ENCODE measurements at places on chromosomes 12 and 14. TPM values are rescaled to one million over a fixed set of nuclear protein-coding genes. Genes with fewer than 3 reads are reported as not detected.
A peak's percentile ranks its signal among the peaks of the same experiment; 100 is the strongest.

- no peaks in the 10 kb centered on the region for H3K27me3 ChIP-seq
- no peak for DNase-seq
- no peak overlapping the region for H3K4me3 ChIP-seq
- peaks cover 10% of the 10 kb centered on the region for H3K4me1 ChIP-seq
- H3K36me3 ChIP-seq: no peaks in the 10 kb centered on the region
Measured at GRCh38 chr12:94157981-94158411, 9.6 kb downstream of the PLXNC1 start.

DNA sequence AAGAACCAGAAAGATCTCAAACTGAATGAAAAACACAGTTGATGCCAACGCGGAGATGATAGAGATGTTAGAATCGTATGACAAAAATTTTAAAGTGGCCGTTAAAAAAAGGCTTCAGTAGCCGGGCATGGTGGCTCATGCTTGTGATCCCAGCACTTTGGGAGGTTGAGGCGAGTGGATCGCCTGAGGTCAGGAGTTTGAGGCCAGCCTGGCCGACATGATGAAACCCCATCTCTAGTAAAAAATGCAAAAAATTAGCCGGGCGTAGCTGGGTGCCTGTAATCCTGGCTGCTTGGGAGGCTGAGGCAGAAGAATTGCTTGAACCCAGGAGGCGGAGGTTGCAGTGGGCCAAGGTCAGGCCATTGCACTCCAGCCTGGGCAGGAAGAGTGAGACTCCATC, 5.4 kb upstream of the ACVRL1 start:
- H3K36me3 ChIP-seq: no peaks in the 10 kb centered on the region
- H3K27ac ChIP-seq: no peak overlapping the region
- H3K4me3 ChIP-seq: no peak overlapping the region
- H3K4me1 ChIP-seq: no peaks in the 10 kb centered on the region
- DNase-seq: no peak
- H3K27me3 ChIP-seq: peaks cover 32% of the 10 kb centered on the region

DNA sequence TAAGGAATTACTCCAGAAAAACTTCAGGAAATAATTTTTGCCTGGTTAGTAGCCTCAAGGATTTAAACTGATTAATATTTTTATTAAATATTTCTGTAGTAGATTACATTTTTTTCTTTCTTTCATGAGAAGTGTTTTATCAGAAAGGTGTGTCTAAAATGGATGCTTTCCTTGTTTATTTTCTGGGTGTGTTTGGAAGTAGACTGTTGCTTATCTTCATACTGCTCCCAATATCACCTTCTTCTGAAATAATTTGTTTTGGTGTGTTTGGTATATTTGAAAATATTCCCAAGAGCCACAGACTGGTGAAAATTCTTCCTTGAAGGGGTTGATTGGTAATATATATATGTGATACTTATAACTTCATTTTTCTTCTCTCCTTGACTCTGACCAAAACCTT, 10.1 kb upstream of the REP15 start:
- no peaks in the 10 kb centered on the region for H3K4me1 ChIP-seq
- DNase-seq: no peak

DNA sequence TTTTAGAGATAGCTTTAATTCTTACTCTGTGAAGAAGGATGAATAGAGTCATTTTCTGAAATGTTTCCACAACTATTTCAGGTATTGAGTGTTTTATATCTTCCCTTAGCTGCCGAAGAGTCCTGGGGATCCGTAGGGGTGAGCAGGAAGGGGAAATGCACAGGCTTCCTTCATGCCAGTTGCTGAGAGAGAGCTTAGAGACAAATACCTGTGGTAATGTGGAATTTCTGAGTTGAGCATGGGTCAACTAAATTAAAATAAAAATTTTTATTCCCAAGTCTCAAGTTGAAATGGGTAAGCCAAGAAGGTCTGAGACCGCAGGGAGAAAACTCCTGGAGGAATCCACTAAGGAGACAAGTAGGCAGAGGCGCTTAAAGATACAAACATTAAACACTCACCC, 185.7 kb downstream of the DAD1 start:
- H3K27me3 ChIP-seq: no peaks in the 10 kb centered on the region
- H3K27ac ChIP-seq: no peak overlapping the region
- no peak for DNase-seq
- no peak overlapping the region for H3K4me3 ChIP-seq

Gene PRIMA1
- 1.9 TPM for polyA plus RNA-seq

Gene ZNF140
- 10.1 TPM for polyA plus RNA-seq

Gene GLIPR1L1
- not detected for polyA plus RNA-seq

Gene NOPCHAP1
- 5.7 TPM for polyA plus RNA-seq

DNA sequence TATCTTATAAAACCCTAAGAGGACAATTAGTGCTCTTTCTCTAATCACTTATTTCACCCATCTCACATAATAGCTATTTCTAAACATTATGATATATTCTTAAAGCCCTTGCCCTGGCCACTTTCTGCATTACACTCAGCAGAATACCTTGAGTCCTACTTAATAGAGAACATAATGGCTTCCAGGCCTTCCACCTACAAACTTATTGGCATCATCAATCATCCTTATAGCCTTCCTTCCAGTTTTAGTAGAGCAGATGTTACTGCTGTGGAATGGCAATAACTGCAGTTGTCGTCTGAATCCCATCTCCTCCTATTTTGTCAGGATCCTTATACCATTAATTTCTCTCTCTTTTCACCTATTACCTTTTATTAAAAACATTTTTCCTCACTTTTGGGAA, 1127.4 kb downstream of the LRFN5 start:
- no peak overlapping the region for H3K27ac ChIP-seq
- H3K27me3 ChIP-seq: no peaks in the 10 kb centered on the region
- no peaks in the 10 kb centered on the region for H3K36me3 ChIP-seq
- no peak for DNase-seq
- no peak overlapping the region for H3K4me3 ChIP-seq

Gene NPAS3
- not detected for polyA plus RNA-seq

GRCh38 chr14:102320671-102321455, 1.3 kb downstream of the ZNF839 start:
- no peaks in the 10 kb centered on the region for H3K36me3 ChIP-seq
- peak overlapping the region; percentile 72 for H3K4me3 ChIP-seq
- no peaks in the 10 kb centered on the region for H3K27me3 ChIP-seq
- H3K4me1 ChIP-seq: peaks cover 62% of the 10 kb centered on the region

DNA sequence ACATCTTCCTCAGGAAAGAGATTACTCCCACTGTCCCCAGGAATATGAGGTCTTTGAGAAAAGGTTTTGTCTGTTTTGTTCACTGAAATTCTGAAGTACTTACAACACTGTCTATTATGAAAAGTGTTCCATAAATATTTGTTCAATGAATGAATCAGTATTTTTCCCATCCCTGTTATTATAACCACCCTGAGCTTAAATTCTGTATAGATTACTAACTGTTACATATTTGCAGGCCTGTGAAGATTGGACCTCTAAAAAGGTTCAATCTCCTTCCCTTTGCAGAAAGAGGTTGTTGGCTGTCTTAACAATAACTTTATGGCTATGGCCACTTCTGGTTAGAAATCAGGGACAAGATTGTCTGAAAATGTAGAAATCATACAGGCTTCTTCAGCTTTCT, 174.5 kb upstream of the NPAS3 start:
- DNase-seq: no peak
- no peaks in the 10 kb centered on the region for H3K4me1 ChIP-seq
- no peaks in the 10 kb centered on the region for H3K36me3 ChIP-seq
- H3K27ac ChIP-seq: no peak overlapping the region

Gene KLRC4
- polyA plus RNA-seq: not detected

- H3K4me1 ChIP-seq: no peaks in the 10 kb centered on the region
- no peak overlapping the region for H3K27ac ChIP-seq
- no peak overlapping the region for H3K4me3 ChIP-seq
- no peaks in the 10 kb centered on the region for H3K36me3 ChIP-seq
- peaks cover 3% of the 10 kb centered on the region for H3K27me3 ChIP-seq
- DNase-seq: no peak
Measured at GRCh38 chr12:5187136-5187535, 143.5 kb downstream of the KCNA5 start.

Gene BDKRB2
- 0.03 TPM for polyA plus RNA-seq

Gene TAS2R9
- not detected for polyA plus RNA-seq

DNA sequence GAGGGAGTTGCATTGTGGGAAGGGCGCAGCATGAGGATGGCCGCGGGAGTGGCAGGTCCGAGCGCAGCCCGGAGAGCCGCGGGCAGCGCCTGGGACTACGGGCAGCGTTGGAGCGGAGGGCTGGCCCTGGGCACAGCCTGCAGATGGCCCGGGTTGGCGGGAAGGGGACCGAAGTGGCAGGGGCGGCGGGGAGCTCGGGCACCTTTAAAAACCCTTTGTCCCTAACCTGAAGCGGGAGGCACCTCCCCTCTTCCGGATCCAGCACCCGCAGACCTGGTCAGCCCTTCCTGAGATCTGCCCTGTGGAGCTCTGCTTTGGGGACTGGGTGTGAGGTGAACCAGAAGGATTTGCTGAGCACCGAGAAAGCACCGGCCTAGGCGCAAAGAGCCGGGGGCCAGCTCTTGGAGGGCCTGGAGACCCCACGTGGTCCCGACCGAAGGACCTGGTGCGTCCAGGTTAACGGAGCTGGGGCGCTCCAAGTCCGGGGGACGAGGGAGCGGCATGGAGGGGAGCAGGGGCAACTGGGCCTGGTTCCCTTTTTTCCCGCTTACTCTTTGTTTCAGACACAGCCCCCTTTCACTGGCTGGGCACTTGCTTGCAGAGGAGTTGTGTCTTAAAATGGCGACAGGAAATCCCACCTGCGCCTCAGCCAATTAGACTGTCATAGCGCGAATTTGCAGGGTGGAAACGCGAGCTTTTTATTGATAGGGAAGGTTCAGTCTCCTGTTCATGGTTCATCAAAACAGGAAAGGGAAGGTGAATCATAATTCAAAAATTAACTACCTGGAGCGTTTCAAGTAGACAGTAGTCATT, 792 bp upstream of the SLC38A1 start:
- peaks cover 48% of the 10 kb centered on the region for H3K4me1 ChIP-seq
- no peaks in the 10 kb centered on the region for H3K27me3 ChIP-seq
- no peaks in the 10 kb centered on the region for H3K36me3 ChIP-seq
- H3K27ac ChIP-seq: no peak overlapping the region

Gene GNB3
- 3.6 TPM for polyA plus RNA-seq

DNA sequence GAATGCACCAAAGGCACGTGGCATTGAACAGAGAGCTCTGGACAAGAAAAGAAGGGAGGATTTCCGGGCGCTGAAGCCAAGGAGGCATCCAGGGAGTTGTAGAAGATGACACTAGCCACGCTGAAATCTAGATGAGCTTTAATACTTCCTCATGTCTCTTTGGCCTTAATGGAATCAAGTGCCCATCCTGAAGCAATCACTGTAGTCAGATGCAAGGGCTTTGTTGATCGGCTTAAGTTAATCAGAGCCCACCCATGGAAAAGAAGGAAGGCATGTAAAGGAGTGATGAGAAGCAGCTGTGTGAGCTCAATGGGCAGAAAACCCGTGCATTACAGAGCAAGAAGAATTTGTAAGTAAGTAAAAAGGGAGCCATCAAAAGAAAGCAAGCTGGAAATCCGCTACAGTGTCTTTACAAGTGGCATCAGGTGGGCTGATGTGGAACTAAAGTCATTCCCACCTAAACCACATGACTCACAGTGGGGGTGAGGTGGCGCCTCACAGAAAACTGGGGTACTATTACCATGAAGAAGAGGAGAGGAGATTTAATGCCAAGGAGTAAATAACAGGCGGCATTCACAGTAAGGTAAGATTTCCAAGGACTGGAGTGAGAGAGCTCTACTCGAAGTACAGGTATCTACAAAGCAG, 48.4 kb downstream of the NDUFA12 start:
- H3K4me1 ChIP-seq: no peaks in the 10 kb centered on the region
- H3K4me3 ChIP-seq: no peak overlapping the region
- DNase-seq: no peak
- no peaks in the 10 kb centered on the region for H3K36me3 ChIP-seq
- no peaks in the 10 kb centered on the region for H3K27me3 ChIP-seq
- H3K27ac ChIP-seq: no peak overlapping the region

DNA sequence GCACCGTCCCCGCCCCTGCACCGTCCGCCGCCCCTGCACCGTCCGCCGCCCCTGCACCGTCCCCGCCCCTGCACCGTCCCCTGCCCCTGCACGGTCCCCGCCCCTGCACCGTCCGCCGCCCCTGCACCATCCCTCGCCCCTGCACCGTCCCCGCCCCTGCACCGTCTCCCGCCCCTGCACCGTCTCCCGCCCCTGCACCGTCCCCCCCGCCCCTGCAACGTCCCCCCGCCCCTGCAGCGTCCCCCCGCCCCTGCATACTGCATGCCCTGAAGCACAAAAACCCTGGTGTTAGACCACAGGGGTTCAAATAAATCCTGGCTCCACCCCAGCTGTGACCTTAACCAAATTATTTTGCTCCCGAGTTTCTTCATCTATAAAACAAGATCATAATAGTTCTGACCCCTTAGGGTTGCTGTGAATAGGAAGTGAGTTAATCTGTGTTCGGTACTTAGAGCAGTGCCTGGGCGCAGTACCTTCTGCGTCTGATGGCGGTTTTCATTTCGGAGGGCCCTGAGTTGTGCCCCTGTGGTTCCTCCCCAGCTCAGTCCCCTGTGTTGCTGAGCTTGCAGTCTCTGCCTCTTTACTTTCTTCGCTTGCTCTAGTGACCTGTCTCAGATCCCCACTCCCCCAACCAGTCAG, 38.1 kb downstream of the ESRRB start:
- DNase-seq: no peak
- peaks cover 1% of the 10 kb centered on the region for H3K27me3 ChIP-seq
- H3K27ac ChIP-seq: no peak overlapping the region
- H3K4me3 ChIP-seq: no peak overlapping the region
- no peaks in the 10 kb centered on the region for H3K4me1 ChIP-seq

DNA sequence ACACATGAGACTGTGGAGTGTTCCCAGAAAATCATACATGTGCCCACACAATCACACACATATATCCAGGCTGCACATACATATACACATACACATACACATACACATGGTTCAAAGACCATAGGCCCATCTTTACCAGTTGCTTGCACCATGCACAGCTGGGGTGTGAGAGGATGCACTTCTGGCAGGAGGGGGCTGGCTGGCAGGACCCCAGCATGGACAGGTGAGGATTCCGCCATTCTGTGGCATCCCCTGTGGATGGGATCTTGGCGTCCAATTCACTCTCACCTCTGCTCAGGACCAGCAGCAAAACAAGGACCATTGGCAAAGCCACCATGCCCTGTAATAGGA, 7.0 kb downstream of the ITGB7 start:
- H3K27me3 ChIP-seq: no peaks in the 10 kb centered on the region
- H3K4me3 ChIP-seq: no peak overlapping the region
- DNase-seq: no peak
- no peak overlapping the region for H3K27ac ChIP-seq
- no peaks in the 10 kb centered on the region for H3K36me3 ChIP-seq

DNA sequence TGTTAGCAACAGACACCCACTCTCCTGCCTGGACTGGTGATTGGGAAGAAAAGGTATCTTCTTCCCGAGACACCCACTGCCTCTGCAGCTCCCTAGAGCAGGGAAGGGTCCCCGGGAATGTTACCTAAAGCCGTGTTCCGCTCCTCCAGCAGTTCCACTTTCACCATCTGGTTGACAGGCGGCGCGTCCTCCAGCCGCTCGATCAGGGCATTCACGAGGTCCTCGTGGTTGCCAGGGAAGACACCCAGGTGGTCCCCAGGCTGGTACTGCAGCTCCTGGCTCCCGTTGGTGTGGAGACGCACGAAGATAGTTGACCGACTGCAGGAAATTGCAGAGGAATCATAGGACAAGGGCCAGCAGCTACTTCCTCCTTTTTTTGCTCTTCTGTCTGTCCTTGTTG, 44.2 kb upstream of the FBXO21 start:
- H3K4me1 ChIP-seq: no peaks in the 10 kb centered on the region
- H3K27me3 ChIP-seq: peaks cover 3% of the 10 kb centered on the region
- H3K27ac ChIP-seq: no peak overlapping the region
- DNase-seq: no peak
- no peaks in the 10 kb centered on the region for H3K36me3 ChIP-seq

All from HepG2 (cell line).